B cell (primary cell): ENCODE measurements at places on chromosomes 6 and 20.

GRCh38 chr20:17648791-17649730 is 33.0 kb downstream of the RRBP1 start:
- DNase-seq = peak; percentile 61

GRCh38 chr20:48231253-48231930 is 446.1 kb upstream of the SULF2 start:
- no peak for DNase-seq

GRCh38 chr6:90101403-90101802 is 195.2 kb downstream of the BACH2 start:
- DNase-seq = peak; percentile 43

- no peak for DNase-seq
These were observed 71.9 kb upstream of the SDHAF4 start for GRCh38 chr6:70494833-70495232.

DNA sequence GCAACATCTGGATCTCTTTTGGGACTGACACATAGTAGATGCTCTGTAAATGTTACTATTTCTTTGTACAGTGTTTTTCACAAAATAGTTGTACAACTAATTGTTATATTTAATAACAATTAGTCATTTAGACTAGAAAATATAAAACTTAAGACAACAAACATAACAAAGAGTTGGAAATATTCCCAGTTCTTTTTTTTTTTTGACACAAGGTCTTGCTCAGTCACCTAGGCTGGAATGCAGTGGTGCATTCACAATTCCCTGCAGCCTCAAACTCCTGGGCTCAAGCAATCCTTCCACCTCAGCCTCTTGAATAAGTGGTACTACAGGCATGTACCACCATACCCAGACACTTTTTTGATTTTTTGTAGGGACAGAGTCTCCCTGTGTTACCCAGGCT is 105.8 kb downstream of the UTRN start:
- DNase-seq = no peak

- no peak for DNase-seq
These were observed 17.9 kb downstream of the PNRC1 start for GRCh38 chr6:89098461-89098860.

DNA sequence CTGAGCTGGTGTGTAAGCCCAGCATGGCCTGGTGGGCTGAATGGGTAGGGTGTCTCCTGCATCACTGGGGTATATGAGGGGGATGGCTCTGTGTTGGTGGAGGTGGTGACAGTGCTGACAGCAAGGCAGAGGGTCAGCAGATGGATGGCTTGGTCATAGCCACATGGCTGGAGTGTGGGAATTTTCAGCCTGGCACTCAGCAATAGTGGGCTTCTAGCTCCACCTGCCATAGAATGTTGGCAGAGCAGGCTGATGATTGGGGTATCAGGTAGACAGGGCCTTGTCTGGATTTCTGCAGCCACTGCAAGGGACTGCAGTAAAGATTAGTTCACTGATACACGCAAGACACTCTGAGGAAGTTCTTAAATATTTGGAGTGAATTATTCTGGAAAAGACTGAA is 137.5 kb upstream of the BACH2 start:
- DNase-seq = no peak

DNA sequence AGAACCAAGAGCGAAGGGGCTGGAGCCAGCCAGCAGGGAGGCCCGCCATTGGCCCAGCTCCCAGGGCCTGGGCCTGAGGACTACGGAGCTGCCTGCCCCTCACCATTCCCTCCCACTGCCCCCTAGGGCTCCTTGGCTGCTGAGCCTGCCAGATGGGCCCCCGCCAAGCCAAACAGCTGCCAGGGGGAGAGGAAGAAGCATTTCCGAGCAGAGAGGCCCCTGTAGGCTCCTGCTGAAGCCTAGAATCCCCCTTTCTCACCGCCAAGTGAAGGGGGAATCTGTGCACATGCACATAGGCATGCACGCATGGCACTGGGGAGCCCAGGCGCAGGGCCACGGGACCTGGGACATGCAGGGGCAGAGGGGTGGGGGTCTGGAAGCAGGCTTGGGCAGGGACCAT is 28.5 kb upstream of the MRPS18A start:
- DNase-seq = no peak

- DNase-seq = no peak
These were observed 41.8 kb downstream of the TFEB start for GRCh38 chr6:41693281-41694240.

GRCh38 chr6:131041814-131042213 is 21.2 kb downstream of the EPB41L2 start:
- no peak for DNase-seq

DNA sequence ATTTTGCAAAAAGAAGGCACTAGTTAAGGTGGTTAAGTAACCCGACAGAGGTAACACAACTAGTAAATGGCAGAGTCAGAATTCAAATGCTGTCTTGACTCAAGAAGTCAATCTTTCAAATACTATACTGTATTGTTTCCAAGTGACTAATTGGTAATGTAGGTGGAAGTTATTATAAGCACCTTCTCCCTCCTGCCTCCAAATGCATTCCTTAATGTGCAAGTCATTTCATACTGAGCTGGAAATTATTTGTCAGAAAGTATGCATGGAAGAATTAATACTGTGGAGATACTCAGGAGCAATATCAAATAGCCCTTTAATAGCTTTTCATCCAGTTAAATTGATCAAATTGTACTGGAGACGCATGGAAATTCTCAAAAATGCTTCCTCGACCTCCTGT is 579.1 kb downstream of the DOK5 start:
- no peak for DNase-seq

DNA sequence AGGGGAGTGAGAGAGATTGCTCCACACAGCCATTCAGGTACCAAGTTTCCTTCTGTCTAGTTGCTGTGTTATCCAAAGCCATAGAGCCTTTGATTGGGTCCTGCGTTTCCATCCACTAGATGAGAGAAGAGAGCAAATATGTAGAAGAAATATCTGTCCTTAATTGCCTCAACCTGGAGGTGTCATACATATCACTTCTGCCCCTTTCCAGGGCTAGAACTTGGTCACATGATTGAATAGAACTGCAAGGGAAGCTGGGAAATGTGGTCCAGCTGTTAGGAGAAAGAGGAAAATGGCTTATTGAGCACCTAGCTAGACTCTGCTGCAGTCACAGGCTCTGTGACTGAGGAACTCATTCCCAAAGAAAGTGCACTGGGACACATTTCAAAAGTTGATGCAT is 115.6 kb upstream of the JAG1 start:
- DNase-seq = no peak

- no peak for DNase-seq
These were observed 33.2 kb downstream of the PSMG4 start for GRCh38 chr6:3291987-3292386.

DNA sequence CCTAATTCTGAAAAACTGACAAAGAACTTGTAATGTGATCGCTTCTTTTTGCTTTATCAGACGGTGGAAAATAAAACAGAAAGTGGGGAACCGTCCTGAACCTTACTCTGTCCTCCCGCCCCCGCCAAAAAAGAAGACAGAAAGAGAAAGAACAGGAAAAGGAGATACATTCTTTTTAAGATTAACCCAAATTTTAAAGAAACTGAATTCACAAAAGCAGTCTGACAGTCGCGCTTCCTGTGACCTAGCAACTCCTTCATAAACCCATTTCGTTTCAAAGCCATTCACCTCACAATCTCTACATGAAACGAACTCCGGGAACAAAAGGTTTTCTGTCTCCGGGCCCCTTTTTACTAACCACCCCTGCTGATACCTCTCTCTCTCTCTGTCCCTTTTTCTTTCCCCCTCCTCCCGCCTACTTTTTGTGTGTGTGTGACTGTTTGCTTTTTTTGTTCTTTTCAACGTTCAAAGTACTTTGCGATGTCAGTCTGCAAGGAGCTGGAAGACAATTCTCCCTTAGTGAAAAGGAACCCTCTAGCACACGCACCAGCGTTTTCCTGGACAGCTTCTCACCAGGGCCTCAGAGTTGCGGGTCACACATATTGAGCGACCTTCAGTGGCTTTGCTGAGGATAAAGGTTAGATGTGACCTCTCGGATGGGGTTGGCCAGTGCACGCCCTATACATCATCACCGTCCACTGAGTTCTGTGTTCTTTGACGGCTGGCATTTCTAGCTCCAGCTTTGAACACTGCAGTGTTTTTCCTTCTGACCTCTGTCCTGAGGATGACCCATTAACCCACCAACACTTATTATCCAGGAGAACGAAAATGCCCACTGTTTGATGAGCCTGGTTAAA is 530 bp upstream of the NEDD9 start:
- DNase-seq = no peak

DNA sequence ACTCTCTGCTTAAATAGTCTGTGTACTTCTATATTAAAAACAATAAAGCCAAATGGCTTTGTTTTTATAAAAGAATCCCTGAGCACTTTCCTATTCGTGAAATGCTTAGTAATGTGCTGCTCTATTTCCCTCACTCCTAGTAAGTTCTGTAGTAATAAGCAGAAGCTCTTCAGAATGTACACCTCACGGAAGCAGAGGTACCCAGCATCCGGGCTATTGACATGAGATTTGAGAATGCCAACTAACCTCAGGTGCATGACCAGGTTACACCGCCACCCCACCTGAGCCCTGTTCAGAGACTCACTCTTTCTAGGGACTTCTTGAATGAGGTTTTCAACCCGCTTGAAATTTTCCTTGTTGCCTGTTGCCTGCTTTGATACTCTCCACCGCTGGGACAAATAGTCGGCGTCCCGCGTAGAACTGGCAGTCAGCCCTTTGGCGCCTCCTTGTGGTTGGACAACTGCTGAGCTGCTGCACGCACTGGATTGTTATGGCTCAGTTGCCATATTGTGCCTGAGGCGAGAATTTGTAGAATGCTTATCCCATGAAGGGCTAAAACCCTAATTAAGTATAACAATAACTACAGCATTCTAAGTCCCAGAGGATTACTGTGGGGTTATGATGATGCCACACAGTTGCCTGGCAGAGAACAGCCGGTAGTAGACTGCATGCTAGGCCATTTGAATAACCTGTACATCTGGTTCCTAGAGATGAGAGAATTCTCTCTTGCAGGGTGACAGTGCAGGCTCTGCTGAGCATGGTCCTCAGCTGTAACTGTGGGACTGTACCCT is 95.4 kb downstream of the KHDC1L start:
- DNase-seq = peak; percentile 82

GRCh38 chr20:47173596-47174216 is 182.8 kb downstream of the ZMYND8 start:
- no peak for DNase-seq

DNA sequence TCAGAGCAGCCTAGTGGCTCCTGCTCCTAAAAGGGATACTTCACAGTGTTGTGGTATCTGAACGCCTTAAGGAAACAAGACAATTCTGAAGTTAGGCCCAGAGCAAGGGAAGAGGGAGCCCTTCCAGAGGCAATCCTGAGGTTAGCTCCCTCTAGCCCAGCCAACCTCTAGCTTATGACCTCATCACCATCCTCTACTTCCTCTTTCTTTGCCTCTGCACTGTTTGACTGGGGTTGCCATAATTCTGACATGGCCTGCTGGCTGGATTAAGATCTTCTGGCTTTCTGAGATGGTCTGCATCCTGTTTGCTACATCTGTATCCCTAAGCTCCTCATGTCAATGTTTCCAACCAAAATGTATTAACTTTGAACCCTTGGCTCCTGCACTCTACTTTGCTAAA is 23.3 kb upstream of the BMP2 start:
- no peak for DNase-seq

- no peak for DNase-seq
These were observed 103.5 kb upstream of the HS3ST5 start for GRCh38 chr6:114446342-114446741.

GRCh38 chr20:54207053-54207742 is 689 bp upstream of the PFDN4 start:
- no peak for DNase-seq

DNA sequence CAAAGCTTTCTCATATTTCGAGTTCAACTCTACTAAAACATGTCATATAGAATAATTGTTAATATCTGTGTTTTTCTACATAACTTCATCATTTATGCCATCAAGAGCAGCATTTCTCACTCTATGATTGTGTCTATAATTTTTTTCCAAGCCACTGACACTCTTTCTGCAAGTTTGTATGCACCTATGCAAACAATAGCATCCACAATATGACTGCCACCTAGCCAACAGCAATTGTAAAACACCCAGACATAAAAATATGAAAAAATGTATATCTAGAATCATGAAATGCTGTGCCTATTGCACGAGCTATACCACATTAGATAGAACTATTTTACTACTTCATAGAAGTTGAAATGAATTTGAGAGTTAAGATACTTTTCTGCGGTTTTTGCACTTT is 286.5 kb upstream of the MARCKS start:
- DNase-seq = no peak

DNA sequence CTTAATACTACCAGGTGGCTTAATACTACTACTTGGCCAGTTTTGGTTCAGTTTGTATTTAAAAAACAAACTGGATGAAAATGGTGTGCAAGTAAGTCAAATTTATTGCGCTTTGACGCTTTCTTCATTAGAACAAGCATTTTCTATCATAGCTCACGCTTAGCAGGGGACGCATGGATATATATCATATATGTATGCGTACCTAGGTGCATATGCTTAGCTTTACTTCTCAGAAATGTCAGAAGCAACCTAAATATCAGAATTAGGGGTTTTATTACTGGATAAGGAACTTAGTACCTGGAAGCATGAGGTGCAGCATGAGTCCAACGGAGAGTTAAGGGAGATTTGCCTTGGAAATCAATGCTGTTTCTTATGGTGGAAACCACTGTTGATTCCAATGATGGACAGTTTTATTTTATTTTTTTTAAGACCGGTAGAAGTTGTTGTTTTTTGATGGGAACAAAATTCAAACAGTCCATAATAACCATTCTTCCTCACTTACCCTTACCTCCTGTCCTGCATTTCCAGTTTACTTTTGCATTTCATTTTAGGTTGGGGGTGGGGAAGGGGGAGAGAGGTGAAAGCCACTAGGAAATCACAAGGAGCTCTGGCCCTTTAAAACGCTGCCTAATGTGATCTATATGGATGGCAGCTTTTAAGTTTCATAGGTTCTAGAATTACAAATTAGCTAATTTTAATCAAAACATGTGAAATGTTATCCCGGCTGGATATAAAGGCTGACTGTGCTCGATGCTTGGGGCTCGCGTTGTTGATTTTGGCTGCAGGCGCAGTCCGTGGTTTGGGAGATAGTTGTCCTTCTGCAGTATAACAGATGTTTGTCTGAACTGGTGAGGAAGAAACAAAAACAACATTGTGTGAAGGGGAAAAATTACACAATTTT is 2.1 kb downstream of the SOBP start:
- no peak for DNase-seq

DNA sequence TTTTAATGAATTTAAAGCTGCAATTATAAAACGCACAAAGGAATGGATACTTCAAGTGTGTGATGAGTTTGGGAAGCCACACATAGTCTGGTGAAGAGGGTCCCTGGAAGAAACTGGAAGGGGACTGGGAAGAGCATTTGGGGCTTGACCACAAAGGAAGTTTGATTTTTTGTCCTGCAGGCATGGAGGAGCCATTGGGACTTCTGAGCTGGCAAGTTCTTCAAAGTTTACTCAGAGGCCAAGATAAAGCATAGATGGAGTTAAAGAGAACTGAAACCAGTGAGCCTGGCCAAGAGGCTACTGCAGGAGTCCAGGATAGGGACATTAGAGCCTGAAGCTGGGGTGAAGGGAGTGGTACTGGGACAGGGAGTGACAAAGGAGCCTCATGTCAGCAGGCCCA is 95.0 kb downstream of the AIG1 start:
- DNase-seq = no peak

GRCh38 chr20:8667306-8667705 is 401.6 kb upstream of the PLCB4 start:
- DNase-seq = no peak
